Astrocyte of the hippocampus (primary cell): ENCODE measurements at places on chromosomes 13 and 19.

GRCh38 chr19:33193865-33194362 lies at the start of gene LRP3:
TSS of gene LRP3 (plus strand) at chr19:33194330. CDS start at chr19:33194786, 456 bp downstream.
- peak; percentile 69 for DNase-seq

DNA sequence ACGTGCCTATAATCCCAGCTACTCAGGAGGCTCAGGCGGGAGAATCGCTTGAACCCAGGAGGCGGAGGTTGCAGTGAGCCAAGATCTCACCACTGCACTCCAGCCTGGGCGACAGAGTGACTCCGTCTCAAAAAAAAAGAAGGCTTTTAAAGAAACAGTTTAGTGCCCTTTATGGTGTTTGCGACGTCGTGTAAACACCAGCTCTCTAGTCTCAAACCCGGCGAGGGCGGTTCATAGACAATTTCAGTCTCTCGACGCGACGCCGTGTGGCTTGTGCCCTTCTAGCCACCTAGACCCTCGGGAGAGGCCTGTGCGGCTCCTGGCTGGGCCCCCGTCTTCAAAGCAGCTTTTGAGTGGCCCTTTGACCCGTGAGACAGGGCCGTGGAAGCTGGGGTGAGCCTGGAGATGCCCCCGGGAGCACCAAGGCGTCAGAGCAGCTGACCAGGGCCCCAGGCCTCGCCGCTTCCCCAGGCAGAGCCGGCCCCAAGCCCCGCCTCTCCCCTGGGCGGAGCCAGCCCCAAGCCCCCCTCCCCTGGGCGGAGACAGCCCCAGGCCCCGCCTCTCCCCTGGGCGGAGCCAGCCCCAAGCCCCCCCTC lies 5.0 kb upstream of the MADCAM1 start:
- no peak for DNase-seq

DNA sequence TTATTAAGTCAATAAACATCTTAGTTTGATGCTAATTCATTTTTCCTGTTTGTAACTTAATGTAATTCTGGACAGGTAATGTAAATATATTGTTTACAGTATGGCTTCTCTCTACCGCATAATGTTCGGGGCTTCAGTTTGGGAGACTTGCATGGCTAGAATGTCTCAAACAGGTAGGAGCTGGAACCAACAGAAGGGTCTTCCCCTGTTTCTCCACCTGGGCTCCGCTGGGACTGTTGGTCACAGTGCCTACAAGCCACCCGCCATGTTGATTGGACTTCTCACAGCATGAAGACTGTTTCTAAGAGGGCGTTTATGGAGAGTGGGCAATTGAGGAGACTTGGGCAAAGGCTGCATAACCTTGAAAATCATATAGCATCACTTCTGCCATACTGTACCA lies 148.6 kb downstream of the UFM1 start:
- no peak for DNase-seq

DNA sequence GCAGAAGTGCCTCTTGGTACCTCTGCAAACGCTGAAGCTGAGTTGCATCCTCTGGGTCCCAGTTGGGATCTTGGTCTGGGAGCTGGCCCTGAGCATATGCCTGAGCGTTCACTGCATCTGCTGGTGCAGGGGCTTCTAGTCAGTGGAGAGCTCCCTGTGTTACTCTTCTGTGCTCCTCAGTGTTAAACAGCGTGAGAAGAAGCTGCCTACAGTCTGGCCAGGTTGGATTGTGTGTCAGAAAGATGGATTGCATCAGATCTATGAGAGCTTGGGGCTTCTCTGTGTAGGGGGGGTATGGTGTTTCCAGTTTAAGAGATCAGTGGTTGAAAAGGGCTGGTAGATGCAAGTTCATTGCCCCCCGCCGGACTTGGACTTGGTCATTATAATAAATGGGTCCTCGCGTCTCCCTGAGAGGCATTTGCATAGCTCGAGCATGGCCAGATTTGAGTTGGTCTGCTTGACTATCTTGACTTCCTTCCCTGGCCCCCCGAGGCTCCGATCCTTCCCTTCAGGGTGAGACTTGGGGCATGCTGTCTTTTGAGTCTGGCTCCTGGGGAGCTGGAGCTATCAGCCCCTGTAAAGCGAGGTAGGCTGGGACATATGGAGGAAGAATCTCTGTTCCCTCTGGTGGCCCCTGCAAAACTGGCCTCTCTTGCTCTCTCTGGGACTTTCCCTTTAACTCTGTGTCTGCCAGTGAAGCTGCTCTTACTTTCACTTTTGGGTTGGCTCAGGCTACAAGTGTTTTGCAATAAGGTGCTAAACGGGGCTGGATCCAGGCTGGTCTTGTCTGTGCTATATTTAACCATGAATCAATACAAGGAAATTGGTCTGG lies 52.9 kb downstream of the OR10H4 start:
- DNase-seq, result peak; percentile 25

GRCh38 chr13:106527826-106528225 lies 7.6 kb downstream of the EFNB2 start:
- peak; percentile 63 for DNase-seq

GRCh38 chr13:109243311-109243951 lies 543.0 kb downstream of the IRS2 start:
- peak; percentile 97 for DNase-seq

- DNase-seq, result peak; percentile 33
Measured at GRCh38 chr13:109945206-109945960, 159.0 kb upstream of the IRS2 start.

- DNase-seq, result peak; percentile 38
Measured at GRCh38 chr13:24263632-24264031, 45.7 kb upstream of the C1QTNF9 start.

DNA sequence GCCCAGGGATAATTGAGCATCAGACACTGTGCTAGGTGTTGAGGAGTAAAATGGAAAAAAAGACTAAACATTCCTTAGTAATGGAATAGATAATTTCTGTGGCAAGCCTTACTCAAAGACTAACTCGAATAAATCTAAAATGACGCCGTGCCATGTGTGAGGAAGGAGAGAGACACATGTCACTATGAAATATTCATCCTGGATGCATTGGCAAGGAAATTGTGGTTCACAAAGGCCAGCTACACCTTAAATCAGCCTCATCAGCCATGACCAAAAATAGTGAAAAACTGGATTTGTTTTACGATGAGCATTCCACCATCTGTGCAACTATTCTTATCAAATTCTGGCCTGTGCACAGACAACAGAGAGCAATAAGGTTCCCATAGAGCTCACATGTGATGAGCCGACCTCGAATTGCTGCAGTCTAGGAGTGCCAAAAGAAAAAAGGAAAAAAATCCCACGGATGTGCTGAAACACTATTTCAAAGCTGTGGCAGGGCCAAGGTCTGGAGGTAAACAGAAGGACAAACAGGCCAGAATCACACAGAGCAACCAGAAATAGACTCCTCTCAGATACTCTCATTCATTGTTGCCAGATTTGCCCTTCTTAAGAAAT lies 505.7 kb downstream of the EFNB2 start:
- no peak for DNase-seq

- DNase-seq, result peak; percentile 21
Measured at GRCh38 chr19:4889034-4889815, 13.5 kb downstream of the ARRDC5 start.

DNA sequence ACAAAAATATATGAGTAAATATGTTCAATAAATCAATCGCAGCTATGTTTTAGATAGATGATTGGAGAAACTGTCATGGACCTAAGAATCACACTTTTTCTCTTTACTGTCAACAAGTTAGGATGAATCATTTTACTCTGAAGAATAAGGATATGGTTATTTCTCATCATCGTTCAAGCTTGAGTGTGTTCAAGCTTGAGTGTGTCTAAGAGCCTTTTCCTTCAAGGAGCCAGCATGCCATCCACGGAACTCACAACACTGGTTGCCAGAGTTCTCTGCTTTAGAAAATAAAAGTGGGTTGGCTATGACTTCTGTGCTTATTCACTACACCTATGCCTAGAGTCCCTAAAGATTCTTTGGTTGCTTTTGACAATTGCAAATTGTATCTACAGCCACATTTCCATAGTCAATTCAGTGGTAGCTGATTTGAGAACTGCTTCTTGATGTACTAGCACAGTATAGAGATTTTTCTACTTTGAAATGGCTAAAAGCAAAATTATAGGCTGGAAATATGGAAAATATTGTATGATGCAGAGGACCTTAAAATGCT lies 58.1 kb upstream of the SCEL start:
- no peak for DNase-seq

DNA sequence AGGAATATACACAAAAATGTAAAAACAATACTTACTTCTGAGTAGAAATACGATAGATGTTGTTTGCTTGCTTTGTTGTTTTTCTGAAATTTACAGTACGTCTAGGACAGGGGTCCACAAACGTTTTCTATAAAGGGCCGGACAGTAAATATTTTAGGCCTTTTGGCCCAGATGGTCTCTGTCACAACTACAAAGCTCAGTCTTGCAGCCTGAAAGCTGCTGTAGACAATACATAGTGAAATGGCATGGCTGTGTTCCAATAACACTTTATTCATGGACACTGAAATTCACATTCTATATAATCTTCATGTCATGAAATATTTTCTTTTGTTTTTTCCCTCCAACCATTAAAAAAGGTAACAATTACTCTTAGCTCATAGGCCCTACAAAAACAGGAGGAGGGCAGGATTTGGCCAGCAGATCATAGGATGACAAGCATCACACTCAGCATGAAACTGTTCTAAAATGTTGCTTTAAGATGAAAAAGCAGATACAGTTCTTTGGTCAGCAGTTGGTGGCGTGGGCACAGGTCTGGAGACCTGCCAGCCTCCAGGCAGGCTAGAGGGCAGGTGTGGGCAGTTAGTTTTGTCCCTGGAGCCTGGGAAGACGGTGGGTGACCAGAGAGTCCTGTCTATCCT lies at the start of gene EDDM13:
TSS of gene EDDM13 (plus strand) at position 588 of the 638 bp plus-strand sequence. CDS start 87 bp downstream, outside the sequence.
- no peak for DNase-seq

DNA sequence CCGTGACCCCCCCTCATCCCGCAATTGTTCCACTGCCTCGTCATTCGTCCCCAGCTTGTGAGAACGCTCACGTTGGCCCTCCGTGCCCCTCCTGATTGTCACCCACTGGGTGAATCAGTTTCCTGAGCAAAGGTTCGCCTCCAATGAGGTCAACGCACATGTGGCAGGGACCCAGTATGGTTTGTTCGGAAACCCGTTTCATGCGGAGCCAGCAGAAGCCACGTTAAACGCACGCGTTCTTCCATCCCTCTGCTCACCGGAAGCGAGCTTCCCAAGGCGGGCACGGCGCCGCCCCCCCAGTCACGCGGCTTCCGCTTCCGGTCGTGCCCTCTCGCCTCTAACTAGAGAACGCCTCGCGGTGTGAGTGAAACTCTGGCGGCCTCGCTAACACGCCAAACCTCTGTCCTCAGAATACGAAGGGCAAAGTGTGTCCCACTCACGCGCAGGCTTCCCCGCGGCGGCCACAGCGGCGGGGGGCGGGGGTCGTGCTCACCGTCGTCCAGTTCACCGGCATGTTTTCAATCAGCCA lies 18.0 kb upstream of the CFAP97D2 start:
- DNase-seq, result no peak

GRCh38 chr13:51576754-51577153 lies 7.5 kb upstream of the WDFY2 start:
- no peak for DNase-seq

DNA sequence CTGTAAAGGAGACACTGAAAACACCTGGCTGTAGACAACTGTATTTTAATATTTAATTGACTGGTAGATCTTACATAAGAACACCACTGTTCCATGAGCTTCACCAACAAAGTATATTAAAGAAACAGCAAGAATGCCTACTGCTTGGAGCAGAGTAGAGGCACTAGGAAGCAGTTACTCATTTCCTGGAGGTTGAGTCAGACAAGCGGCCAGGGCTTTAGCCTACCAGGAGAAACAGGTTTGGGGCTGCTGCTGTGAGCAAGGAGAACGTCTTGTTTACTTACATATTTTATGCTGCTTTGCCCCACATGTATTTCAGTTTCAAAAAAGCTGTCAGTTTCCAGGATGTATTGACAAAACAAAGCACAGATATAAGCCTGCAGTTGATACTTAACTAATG lies 33.4 kb downstream of the ALG5 start:
- DNase-seq, result peak; percentile 62

- no peak for DNase-seq
Measured at GRCh38 chr13:99892866-99893504, 78.6 kb downstream of the ZIC5 start.

DNA sequence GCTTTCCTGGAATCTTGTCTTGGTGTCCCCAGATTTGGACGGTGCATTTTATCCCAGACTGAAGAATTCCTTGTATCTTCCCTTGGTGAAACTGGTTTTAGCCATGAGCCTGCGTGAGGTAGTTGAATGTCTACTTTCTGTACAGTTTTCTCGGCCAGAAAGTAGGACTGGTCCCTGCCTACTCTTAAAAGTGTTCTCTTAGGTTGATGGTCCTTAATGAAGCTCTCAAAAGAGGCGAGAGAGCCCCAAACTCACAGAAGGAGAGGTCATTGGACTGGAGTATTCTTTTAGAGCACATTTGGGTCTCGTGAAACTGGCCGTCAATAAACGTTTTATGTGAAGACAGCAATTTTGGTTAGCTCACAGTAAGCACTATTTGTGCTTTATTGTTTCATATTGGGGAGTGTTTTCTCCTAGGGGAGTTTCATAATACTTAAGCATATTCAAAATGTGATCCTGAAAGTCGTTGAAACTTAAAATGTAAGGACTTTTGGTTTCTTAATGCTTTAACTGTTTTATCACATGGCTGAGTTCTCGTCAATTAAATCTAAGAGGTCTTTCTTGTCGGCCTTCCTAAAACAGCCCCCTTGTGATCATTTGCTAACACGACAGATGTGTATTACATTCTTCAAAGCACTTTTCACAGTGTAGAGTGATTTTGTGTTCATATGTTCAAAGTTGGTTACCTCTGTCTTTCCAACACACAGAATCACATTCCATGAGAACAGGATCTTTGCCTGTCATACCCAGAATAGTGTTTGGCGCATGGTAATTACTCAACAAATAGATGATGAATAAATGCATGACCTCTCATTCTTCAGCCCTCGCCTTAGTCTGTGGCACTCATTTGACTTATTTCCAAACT lies 889 bp downstream of the GTF2F2 start:
- DNase-seq, result peak; percentile 62

DNA sequence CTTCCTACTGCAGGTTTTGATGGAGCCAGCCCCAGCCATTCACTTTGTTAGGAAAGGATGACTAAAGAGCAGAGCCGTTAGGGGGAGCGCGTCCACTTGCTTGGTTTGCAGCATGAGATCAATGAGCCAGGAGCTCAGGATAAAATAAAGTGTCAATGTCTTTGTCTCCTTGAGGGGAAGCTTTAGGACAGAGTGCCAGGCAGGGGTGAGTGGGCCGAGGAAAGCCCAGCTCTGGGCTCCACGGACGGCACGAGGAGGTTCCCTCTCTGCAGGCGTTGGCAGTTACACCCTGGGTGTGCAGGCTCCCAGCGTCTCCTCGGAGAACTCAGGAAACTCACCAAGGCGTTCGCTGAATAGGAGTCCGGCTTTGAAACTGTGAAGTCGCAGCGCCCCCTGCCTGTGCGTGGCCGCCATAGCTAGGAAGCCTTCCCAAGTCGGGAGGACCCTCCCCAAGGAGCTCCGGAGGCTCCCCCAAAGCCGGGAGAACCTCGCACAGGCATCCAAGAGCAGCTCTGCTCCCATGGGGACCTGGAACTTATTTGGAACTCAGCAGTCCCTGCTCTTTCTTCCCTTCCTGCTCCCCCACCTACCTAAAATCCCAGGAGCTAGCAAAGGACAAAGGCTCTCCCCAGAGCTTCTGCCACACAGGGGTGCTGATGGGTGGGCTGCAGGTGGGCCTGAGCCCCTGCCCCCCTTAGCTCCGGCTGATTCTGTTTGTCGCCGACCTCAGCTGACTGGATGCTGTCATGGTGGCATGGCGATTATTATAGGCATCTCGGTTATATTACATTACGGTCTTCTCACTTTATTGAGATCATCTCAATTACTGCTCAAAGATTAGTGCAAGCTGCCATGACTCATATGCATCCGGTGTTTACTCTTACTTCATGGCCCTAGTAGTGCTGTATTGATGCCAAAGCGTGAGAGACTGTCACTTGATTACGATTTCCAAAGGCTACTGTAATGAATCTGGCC lies 34.4 kb downstream of the GSX1 start:
- peak; percentile 92 for DNase-seq

- no peak for DNase-seq
Measured at GRCh38 chr19:34468409-34468808, 13.1 kb upstream of the WTIP start.
